ENCODE measurements at places on chromosomes 7 and 10. TPM values are rescaled to one million over a fixed set of nuclear protein-coding genes. Genes with fewer than 3 reads are reported as not detected.

GRCh38 chr10:96820765-96821164, 11.3 kb upstream of the LCOR start:
- DNase-seq, result no peak

- no peak for DNase-seq
Measured at GRCh38 chr7:50153148-50153547, 60.1 kb upstream of the ZPBP start.

- no peak for DNase-seq
Measured at GRCh38 chr7:3928727-3929515, 627.9 kb downstream of the SDK1 start.

GRCh38 chr7:76108540-76109233, 60.8 kb downstream of the MDH2 start:
- peak; percentile 90 for DNase-seq

GRCh38 chr10:69088801-69089501, 1.0 kb downstream of the SRGN start:
- DNase-seq, result peak; percentile 98

DNA sequence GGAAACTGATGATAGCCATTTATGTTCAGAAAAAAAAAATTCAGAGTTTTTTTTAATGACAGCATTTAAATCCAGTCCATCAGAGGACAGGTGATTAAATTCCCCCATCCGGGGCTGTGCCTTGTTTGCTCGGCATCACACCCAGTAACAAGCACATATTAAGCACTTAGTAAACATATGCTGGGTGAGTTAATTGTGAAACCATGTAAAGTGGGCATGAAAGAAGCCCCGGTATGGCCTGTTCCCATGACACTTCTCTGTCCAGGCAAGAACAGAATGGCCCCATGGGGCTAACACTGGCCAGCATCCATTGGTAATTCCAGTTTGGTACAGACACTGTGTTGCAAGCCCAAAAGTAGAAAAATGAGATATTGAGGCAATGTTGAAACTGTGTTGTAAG, 220.8 kb upstream of the RNF32 start:
- DNase-seq, result no peak

- no peak for DNase-seq
Measured at GRCh38 chr7:69448071-69448470, 150.2 kb upstream of the AUTS2 start.

DNA sequence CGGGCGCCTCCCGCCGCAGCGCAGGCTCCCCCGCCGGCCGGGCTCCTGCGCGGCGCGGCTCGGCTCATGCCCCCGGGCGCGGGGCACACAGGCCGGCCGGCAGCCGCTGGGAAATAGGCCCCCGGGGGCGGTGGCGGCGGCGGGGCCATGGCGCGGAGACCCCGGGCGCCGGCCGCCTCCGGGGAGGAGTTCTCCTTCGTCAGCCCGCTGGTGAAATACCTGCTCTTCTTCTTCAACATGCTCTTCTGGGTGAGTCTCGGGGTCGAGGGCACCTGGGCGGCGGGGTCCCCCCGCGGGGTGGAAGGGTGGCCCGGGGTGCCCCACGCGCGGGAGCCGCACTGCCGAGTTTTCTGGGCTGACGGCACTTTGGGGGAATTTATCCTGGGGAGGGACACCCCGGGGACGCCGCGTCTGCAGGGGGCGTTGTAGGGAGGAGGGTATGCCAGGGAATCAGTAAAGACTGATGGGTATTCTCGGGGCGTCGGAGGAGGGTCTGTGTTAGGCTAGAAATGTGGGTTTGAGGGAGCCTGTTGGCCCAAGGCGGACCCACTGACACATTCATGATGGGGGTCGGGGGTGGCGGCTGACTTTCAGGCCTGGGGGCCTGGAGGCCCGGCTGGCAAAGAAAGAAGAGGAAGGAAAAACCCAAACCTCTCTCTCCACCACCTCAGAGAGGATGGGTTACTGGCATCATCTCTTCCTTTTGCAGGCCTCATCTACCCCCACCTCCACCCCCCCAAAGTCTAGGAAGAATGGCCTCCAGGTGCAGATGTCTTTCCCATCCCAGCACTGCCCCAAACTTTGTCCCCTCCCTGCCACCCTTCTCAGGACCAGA, 544 bp downstream of the TSPAN33 start:
- DNase-seq, result no peak

- DNase-seq, result no peak
Measured at GRCh38 chr7:151186640-151187408, at the start of gene ASB10. Gene ASB10 (minus strand): TSS chr7:151187250. CDS start chr7:151187130, 120 bp downstream.

DNA sequence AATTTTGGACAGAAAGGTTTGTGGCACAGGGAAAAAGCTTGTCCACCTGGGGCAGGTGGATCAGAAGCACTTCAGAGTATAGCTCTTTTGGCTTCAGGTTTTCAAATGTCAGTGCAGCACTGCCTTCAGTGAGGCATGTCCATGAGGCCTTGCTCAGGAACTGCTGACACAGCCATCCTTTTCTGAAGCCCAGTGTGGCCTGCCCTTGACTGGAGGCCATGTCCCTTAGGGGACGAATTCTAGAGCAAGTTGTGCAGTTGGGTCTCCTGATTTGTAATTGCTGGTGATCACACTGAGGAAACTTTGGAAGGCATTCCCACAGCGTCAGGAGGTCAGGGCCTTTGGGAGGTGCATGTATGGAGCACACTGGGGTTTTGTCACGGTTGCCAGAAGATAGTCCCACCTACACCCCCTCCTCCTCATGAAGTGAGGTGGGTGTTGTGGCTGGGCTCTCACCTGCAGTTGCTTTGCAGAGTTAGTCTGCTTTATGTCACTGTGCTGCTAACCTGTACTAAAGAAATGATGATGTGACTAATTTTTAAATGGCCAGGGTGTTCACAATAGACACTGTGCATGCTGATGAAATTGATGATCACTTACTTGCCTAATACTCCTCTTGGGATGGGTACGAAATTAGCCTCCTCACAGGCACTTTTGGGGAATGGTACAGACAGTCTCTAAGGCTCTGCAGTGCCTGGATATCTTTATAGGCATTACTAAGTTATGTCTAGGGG, 41.7 kb downstream of the OGDH start:
- no peak for DNase-seq

- peak; percentile 76 for DNase-seq
Measured at GRCh38 chr7:80929619-80930018, 10.8 kb upstream of the SEMA3C start.

DNA sequence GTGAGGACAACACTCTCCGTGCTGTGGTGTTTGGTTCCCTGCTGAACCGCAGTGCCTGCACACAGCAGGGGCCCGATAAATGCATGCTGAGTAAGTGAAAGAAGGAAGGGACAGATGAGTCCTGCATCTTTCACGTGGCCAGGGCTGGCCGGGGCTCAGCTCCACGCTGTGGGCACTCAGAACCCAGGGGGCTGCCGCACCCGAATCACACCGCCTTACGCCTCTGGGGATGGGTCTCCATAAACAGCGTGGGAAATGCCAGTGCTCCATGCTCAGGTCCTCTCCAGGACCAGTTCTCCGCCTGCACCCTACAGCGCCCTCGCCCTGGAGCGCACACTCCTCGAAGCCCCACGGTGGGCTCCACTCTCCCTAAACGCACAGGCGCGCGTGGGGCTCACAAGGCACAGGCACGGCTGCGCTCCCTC, 38.1 kb downstream of the RASGEF1A start:
- DNase-seq, result no peak

GRCh38 chr7:55573234-55573900, 1.1 kb upstream of the VOPP1 start:
- DNase-seq, result peak; percentile 24

- DNase-seq, result no peak
Measured at GRCh38 chr10:107206833-107207232, 42.3 kb upstream of the SORCS1 start.

DNA sequence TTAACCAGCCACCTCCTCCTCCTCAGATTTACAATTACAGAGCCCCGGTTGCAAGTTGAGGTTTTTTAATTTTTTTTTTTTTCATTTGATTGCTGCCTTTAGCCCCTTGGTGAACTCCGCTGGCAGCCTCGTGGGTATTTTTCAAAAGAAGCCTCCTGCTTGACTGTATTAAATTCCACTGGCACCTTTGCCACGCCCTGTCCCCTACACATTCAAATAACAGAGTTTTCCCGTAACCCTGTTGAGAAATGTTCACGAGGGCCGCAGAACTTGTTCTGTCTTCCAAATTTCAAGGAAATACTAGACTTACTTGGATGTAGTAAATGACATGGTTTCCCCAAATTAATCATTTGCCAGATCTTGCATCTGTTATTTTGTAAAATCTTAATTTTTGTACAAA, 167.0 kb downstream of the ARID5B start:
- no peak for DNase-seq

- DNase-seq, result no peak
Measured at GRCh38 chr10:38072552-38072951, 21.6 kb upstream of the ZNF37A start.

DNA sequence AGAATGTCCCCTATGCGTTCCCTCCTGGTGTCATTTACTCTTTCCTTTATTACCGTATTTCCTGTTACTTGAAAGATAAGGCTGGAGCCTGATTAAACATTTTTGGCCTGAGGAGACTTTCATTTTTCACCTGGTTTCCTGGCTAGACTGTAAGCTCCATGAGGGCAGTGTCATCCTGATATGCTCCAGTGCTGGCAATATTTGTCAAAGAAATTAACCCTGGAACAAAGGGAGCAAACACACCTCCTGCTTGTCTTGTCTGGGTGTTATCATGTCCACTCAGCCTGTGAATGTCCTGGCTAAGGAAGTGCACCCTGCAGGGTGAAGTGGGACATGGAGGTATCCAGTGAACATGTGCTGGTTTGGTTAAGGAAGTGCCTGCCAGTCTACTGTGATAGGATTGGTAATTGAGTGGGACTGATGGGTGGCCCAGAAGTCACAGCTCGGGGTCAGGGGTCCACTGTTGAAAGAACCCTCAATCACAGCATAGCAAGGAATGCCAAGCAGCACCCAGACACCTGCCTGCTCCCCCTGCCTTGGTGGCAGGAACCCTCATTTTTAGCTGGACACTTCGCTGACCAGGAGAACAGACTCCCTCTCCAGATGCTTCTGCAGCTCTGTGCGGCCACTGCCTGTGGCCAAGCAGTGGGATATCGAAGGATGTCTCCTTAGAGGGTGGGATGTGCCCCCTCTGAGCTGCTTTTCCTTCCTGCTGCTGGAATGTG, 20.9 kb upstream of the PPIA start:
- no peak for DNase-seq

DNA sequence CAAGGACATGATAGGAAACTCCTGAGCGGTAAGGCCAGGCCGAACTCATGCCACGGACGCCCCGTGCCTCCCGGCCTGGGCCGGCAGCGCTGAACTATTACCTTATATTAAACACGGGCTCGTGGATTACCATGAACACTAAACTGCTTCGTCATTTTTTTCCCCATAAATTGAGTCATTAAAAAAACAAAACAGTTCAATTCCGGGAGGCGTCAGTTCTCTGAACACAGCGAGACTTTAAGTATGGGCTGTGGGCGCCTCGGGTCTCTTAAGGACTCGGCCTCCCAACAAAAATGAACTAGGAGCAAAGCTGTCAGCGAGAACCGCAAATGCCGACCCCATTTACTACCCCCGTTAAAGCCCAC, 519 bp downstream of the PITRM1 start:
- peak; percentile 64 for DNase-seq

DNA sequence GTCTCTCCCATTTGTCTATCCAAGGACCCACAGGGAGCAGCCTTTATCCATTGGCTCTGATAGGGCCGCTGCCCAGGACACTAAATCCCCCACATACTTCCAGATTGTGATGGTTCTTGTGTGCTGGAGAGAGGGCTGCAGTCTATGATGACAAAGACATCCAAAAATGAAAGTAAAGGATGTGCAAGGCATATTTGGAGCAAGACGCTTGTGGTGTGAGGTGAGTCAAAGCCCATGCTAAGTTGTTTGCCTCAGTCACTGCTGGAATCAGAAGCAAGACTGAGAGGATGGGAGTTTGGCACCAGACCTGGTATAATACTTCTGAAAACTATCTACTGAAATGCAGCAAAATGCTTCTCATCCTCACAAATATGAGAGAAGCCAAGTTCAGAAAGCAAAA, 22.7 kb downstream of the ZNF22 start:
- DNase-seq, result no peak

DNA sequence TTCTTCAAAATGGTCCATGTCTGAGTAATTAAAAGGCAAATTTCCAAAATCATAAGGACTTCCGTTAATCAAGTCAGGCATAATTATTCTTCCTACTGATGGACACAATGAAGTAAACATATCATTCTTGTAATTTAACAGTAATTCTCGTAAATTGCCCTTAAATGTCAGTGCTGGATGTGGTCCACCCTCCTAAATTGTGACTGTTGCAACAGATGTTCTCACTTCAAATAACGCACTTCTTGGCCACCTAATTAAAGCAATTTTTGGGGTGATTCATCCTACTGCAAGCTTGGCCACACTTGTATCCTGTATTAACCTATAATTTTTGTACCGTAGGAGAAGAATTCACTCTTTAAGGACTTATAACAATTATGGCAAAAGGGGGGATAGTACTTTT, 1.9 kb downstream of the COL1A2 start:
- DNase-seq, result no peak

DNA sequence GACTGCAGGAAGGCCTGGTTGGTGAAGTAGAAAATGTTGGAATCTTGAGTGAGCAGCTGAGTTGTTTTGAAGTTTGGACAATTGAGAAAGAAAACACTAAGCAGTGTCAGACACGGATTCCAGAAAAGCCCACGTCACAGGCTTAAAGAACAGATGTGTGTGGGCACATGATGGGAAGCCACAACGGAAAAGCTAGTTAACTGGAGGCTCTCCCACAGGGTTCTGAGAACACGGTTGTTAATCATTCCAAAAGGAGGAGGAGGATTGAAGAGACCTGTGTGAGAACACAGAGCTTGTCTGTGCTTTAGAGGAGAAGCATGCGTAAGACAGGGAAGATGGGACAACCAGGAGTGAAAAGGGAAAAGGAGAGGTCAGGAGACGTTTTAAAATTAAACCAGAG, 42.6 kb downstream of the SHH start:
- no peak for DNase-seq

- no peak for DNase-seq
Measured at GRCh38 chr7:128783143-128783861, 7.7 kb upstream of the OPN1SW start.

DNA sequence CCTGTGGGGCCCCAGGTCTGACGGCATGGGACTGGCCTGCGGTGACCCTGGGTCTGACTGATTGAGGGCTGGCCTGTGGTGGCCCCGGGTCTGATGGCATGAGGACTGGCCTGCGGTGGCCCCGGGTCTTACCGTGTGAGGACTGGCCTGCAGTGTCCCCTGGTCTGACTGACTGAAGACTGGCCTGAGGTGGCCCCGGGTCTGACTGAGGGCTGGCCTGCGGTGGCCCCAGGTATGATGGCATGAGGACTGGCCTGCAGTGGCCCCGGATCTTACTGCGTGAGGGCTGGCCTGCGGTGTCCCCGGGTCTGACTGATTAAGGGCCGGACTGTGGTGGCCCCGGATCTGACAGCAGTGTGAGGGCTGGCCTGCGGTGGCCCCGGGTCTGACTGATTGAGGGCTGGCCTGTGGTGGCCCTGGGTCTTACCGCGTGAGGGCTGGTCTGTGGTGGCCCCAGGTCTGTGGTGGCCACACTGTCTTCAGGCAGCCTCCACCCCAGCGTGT, 10.9 kb downstream of the JAKMIP3 start:
- DNase-seq, result no peak

The LIPK gene
- total RNA-seq, result not detected

The VIPR2 gene
- not detected for total RNA-seq

The CLRN3 gene
- not detected for total RNA-seq

The PON1 gene
- total RNA-seq, result not detected

The THSD7A gene
- total RNA-seq, result 0.06 TPM

The DPYSL4 gene
- total RNA-seq, result 10.9 TPM

The PTPRZ1 gene
- total RNA-seq, result not detected
